ENCODE measurements at places on chromosomes 7 and 10.

DNA sequence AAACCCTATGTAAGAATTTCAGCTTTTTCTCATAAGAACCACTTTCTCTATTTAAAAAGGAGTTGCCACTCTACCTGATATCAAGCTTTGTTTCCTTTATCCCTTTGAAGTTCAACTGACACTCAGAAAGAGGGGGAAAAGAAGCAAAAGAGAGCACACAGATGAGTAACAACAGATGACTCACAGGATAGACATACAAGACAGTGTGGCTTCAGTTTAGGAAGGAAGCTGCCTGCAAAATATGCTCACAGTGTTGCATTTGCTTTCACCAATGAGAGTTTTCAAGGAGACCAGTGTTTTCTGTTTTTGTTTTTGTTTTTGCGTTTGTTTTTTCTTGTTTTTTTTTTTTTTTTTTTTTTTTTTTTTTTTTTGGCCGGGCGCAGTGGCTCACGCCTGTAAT, 1181.6 kb downstream of the DNAJB9 start:
- no peak for DNase-seq

DNA sequence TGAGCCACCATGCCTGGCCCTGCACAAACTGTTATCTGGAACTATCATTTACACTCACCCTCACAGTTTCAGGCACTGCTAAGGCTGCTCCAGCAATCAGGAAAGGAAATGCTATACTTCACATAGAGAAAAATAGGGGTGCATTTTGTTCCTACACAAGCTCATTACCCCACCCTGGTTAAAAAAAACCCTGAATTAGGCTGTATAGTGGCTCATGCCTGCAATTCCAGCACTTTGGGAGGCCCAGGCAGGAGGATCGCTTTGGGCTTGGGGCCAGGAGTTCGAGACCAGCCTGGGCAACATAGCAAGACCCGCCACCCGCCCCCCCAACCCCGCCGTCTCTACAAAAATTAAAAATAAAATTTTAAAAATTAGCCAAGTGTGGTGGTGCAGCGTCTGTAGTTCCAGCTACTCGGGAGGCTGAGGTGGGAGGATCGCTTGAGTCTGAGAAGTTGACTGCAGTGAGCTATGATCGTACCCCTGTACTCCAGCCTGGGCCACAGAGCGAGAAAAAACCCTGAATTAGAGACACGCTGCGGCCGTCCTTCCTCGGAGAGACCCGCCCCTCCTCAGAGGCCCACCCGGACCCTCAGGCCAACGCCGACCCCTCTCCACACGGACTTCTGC, 539 bp downstream of the PTCD1 start:
- no peak for DNase-seq

- no peak for DNase-seq
Observed at GRCh38 chr7:16889305-16889704, 7.5 kb upstream of the AGR3 start.

- no peak for DNase-seq
Observed at GRCh38 chr7:128831178-128831993, 1.2 kb downstream of the FLNC start.

GRCh38 chr10:6134099-6134823, 45.4 kb downstream of the RBM17 start:
- DNase-seq = no peak

- peak; percentile 65 for DNase-seq
Observed at GRCh38 chr7:98168181-98168903, 42.9 kb upstream of the BHLHA15 start.

- no peak for DNase-seq
Observed at GRCh38 chr10:126499744-126500143, 111.5 kb upstream of the ADAM12 start.

DNA sequence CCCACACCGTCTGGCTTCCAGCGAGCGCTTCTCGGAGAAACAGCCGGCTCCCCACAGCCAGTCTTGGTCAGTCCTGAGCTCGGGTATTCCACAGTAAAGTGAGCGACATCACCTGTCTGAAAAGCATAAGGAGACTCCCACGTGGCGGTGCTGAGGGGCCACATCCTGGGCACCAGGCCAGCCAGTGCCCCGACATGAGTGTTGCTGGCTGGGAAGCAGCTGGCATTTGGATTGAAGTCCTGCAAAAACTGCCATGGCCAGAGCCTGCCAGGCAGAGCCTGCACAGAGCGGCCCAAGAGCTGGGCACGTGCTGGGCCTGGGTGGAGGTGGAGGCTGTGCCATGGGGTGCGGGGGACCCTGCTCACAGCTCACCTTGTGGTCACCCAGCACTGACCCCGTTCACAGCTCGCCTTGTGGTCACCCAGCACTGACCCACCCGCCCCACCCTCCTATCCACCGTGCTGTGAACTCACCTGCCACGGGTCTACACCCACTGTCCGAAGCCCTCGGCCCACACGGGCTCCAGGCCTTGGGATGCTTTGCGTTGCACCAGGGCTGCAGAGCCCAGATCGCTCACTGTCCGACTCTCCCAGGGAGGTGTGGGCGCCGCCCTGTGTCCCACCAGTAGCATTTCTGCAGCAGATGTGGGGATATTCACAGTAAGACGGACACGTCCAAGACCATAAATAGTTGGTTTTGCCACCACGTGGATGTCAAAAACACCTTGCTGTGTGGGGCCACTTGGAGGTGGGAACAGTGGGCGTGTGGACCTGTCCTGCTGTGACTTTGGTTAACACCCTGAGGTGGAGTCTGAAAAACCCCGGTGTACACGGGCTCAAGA, 48.8 kb downstream of the PITRM1 start:
- no peak for DNase-seq

DNA sequence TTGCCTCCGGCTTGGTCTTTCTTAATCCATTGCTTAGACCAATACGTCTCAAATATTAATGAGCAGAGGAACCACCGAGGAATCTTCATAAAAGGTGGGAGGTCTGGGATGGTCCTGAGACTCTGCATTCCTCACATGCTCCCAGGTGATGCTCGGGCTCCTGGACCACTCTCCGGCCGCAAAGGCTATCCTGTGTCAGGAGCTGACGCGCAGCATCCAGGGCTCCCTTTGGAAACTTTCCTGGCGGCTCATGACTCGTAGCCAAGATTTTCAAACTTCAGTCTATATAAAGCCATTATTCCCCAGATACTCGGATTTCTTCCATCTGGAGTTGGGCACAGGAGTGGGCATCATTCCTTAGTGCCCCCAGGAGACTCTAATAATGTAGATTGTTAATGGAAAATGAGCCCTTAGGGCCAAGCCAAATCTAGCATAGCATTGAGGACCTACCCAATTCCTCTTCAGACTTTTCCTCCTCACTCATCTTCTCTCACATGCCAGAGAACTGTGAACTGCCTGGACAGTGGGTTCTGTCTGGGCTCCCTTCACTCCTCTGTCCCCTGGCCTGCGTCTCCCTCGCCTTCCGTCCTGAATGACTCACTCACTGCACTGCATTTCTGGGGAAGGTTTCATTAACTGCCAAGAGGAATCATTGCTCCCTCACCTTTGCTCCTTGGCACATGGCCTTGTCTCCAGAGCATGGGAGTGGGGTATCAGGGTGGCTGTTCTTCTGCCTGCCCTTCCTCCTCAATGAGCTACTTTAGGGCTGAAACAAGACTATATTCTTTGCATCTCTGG, 89.3 kb downstream of the MKI67 start:
- DNase-seq = no peak

GRCh38 chr7:128029405-128029995, 1.7 kb downstream of the LRRC4 start:
- no peak for DNase-seq

DNA sequence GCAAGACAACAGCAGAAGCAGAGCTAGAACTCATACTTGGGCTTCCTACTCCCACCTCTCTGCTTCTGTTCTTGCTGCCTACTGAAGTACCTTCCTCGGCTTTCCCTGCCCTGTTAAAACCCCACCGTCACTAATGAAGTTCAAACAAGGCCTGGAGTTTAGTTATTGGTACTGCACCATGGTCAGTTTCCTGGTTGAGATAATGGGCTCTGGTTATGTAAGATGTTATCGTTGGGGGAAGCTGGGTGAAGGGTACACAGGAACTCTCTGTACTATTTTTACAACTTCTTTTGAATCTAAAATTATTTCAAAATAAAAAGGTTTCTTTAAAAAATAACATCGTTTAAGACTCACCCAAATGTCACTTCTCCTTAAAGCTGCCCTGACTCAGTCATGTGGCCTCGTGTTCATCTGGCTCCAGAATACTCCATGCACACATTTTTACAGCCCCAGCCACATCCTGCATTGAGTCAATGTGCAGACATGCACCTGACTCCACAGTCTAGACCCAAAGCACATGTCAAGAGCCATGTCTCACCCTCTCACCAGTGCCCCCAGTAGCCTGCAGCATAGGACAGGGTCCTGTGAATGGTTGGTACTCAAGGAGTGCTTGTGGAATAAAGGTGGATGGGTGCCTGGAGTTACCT, 36.9 kb upstream of the AQP1 start:
- no peak for DNase-seq

GRCh38 chr10:25639646-25640045, 294.4 kb upstream of the MYO3A start:
- DNase-seq = no peak

DNA sequence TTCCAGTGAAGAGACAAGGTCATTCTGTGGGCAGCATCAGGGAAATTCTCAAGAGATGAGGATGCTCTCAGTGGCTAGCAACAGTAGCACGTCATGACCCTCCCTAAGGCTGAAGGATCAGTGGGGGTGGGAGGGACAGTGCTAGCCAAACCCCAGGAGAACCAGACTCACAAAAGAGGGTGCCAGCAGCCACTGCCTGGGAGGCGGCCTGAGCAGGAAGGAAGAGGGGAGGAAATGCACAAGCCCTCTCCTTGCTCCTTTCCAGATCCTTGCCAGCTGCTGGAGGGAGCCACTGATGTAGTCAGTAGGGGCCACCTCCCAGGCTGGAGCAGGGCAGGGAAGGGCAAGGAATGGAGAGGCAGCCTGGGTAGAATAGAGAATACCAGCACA, 302.7 kb downstream of the RPS24 start:
- DNase-seq = no peak

Measured in stimulated activated naive CD4-positive, alpha-beta T cell treated with Interleukin-2 at 50 U/mL for 16 hours (primary cell).